ENCODE measurements at places on chromosomes 12 and 14. TPM values are rescaled to one million over a fixed set of nuclear protein-coding genes. Genes with fewer than 3 reads are reported as not detected.

LRFN5 gene
- 3.5 TPM for total RNA-seq

INHBC gene
- total RNA-seq: not detected

KRT85 gene
- total RNA-seq: not detected

HELB gene
- 3.5 TPM for total RNA-seq

DDIT3 gene
- 107 TPM for total RNA-seq

ASIC1 gene
- total RNA-seq: 0.75 TPM

NINJ2 gene
- total RNA-seq: not detected

TAS2R43 gene
- total RNA-seq: not detected

CCDC196 gene
- not detected for total RNA-seq

KRT75 gene
- total RNA-seq: not detected

TAS2R9 gene
- not detected for total RNA-seq

Data from kidney epithelial cell (primary cell).